ENCODE measurements at places on chromosomes 2 and 18.

DNA sequence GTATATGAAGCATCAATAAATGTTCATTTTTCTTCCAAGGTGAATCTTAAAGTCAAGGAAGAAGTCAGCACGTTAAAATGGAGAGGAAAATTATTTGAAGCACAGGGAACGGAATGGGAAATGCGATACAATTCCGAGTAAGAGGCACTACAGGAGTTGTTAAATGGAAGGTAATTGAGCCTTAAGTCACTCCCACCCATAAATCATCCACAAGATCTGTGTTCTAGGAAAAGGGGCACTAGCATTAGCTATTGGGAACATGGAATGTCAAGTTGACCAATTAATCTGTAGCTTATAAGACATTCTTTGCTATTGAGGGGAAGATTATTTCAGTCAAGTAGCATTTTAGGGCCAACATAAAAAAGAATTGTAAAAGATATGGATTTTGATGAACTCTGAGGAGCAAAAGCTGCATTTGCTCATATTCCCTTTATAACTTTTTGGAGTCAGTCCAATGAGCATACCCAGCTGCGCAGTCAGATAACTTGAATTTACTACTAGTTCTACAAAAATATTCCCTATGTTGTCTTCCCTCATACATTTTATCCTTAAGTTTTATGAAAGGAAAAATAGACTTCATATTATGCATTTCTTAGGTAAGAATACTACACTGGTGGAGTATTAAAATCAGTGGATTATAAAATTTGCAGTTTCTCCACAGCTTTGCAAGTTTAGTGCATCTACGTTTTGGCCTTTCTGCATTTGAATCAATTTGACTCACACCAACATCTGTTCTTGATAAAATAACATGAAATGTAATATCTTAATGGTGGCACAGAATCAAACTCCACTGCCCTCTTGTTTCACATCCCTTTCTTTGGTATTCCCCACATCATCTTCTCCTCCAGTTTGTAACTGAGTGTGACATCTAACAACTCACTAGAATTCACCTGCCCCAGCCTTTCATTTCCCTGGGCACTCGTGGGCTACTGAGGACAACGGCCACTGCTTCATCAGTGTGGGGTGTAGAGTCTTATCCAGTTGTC, 95.6 kb downstream of the SP3 start:
- DNase-seq, result no peak

DNA sequence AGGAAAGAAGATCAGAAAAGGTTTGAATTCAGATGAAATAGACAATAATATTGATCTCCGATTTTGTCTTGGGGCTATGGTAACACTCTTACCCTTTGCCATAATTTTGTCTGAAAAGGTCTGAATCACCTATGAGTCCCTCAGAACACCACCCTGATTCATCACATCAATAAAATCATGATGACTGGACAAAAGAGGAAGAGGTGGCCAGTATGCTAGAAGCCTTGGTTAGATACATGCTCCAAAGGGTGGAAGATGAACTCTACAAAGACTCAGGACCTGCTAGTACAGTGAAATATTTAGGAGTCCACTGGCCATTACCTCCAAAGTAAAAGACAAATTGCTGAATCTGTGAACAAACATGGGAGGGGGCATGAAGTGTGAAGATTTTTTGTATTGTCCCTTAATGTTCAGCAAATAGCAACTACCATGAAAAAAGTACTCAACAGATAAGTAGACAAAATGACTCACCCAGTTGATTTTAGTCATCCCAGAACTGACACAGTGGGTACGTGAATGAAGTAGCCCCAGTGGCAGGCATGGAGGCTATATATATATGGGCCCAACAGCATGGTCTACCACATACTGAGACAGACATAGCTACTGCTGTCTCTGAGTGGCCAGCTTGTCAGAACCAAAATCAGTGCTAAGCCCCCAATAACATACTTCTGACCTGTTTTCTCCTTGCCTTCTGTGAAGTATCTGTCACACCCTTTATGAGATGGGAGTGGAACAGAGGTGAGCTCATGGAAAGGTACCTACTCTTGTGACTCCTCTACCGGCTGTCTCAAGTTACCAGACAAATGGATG, 36.5 kb upstream of the GLS start:
- DNase-seq, result no peak

GRCh38 chr2:55099878-55100820, 49.9 kb upstream of the RTN4 start:
- no peak for DNase-seq

DNA sequence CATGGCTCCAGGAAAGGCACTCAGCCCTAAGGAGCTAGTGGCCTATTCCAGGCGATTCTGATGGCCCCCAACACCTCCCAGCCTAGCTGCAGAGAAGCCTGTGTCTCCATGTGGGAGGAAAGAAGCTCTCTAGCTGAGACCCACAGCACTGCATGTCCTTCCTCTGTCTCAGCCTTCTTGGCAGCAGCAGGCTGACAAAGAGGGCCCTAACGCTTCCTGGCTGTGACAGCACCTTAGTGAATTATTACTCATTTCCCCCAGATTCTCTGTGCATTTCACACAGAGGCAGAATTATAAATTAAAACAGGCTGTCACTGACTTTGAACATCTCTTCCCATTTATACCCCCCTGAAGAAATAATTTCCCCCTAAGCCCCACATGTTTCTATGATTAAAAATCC, 206.8 kb downstream of the CLIP4 start:
- DNase-seq, result no peak

GRCh38 chr2:120602251-120602650, 133.4 kb upstream of the GLI2 start:
- no peak for DNase-seq

GRCh38 chr2:147294825-147295392, 549.9 kb upstream of the ACVR2A start:
- DNase-seq, result no peak

DNA sequence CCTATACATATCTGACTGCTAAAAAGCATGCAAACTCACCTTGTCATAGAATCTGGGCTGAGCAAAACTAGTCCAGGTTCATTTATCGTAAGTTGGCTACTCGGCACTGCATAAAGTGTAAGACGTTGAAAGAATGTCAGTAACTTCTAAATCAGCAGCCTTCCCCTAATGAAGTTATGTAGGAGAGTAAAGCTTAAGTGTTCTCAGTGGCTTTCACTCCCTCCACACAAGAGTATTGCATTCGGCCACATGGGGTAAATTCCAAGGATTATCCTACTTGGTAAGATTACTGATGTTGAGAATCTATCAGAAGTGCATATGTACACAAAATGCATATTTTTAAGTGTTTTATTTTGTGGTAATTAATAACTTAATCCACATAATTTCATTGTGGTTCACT, 130.1 kb downstream of the LCLAT1 start:
- DNase-seq, result no peak
